ENCODE measurements at places on chromosomes 3 and 15.

DNA sequence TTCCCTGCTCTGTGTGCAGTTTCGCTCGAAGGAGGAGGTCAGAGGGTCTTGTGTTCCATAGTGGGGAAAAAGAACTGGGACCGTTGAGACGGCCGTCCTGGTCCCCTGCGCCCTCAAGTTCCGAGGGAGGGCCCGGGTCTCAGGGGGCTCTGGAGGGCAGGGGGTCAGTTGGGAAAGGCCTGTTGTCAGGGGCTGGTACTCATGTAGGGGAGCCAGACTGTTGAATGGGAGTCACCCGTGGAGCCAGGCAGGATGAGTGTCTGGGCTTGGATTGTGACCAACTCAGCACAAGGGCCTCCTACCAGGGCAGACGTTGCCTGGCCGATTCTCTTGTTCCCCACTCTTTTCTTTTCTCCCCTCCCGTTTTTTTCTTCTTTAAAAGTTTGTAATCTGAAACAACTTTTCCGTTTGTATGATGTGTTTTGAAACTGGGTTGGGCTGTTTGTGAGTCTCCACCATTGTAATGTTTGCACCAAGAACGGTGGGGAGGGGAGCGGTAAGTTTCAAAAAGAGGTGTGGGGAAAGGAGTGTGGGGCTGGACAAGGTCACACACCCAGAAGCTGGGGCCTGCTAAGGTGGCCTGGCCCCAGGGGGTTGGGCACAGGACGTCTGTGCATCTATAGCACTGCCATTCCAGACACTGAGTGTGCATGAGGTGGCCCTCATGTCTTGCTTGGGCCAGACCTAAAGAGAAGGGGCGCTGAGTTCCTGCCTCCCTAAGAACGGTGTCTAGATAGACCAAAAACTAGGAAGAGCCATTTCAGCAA, 1.1 kb downstream of the CMTM7 start:
- peak; percentile 53 for DNase-seq

GRCh38 chr15:40320931-40321371, 2.5 kb upstream of the INAFM2 start:
- DNase-seq: no peak

- DNase-seq: no peak
Measured at GRCh38 chr15:85479071-85479647, 98.8 kb downstream of the AKAP13 start.

- no peak for DNase-seq
Measured at GRCh38 chr3:46609212-46609721, 3.1 kb upstream of the FAM240A start.

GRCh38 chr3:28077572-28077971, 163.8 kb upstream of the CMC1 start:
- DNase-seq: peak; percentile 30

DNA sequence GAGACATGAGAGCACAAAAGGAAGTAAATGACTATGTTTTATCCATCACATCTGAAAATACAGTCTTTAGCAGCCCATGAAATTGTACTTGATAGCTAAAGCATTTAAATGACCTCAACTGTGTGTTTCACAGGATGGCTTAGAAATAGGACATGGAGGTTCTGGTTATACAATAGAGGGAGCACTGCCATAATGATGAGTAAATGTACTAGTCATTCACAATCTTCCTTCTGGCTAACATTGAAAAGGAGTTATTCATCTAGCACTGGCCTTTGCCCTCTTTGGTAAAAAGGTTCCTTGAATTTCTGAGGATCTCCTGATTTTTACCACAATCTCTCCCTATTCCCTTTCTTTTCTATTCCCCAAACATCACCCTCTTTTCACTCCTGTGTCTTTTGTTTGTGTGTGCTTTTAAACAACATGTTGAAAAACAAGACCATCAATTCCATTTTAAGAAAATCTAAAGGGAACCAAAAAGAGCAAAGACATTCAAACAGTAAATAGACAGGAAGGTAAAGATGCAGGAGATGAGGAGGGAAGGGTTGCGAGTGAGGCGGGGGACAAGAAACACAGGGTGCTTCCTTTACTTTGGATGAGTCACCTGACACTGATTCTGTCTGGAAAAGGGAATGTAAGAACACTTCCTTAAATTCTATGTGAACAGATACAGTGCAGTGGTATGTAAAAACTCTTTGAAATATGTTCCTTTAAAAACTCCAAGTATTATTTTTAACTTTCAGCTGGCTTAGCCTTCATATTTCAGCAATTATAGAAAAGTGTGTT, 619.0 kb downstream of the MECOM start:
- DNase-seq: no peak

DNA sequence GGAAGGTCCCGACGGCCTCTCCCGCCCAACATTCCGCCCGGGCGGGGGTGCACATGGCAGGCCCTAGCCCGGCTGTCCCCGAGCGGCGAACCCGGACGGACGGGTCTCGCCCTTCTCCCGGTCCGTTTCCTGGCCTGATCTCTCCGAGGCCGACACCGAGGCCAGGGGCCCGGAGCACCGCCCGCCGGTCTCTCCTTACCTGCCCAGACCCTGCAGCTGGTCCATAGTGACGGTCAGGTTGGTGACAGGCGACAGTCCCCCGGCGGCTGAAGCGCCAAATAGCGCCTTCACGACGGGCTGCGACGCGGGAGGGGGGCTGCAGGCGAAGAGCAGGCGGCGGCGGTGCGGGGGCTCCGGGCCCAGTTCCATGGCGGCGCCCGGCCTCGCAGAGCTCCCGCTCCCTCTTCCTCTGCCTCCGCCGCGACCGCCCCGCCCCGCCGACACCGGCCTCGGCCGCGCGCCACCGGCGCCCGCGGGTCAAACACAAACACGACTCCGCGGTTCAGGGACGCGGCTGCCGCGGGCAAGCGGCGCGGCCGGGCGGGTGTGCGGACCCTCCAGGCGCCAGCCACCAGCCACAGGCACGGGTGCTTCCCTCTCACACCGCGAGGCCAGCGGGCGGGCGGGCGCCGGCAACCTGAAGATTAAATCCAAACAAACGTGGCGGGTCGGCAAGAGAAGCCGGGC, 495 bp downstream of the CDC25A start:
- peak; percentile 66 for DNase-seq

DNA sequence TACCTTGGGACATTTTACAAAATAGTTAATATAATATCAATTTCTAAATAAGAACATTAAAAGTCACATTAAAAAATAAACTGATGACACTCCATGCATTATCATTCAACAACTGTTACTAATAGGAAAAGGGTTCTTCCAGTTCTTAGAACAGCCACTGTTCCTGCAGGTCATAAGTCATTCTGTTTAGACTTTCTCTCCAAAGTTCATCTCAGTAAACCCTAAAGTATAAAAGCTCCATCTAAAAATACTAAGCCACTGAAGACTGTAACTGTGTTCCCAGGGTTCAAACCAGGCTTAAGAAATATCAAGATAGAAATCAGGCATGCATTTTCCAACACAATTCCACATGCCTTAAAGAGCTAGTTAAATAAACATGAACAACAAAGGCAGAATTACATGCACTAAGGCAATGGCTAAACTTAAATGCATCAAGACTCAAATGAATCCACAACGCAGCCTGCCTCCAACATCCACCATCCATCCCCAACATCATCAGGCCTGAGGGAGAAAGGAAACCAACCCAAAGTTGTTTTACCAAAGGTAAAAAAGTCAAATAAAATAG, 46.2 kb downstream of the DMXL2 start:
- no peak for DNase-seq

Measured in left ventricle myocardium superior (tissue), 1 donor.